NCI-H524 (cell line): ENCODE measurements at places on chromosomes 7 and 10.

DNA sequence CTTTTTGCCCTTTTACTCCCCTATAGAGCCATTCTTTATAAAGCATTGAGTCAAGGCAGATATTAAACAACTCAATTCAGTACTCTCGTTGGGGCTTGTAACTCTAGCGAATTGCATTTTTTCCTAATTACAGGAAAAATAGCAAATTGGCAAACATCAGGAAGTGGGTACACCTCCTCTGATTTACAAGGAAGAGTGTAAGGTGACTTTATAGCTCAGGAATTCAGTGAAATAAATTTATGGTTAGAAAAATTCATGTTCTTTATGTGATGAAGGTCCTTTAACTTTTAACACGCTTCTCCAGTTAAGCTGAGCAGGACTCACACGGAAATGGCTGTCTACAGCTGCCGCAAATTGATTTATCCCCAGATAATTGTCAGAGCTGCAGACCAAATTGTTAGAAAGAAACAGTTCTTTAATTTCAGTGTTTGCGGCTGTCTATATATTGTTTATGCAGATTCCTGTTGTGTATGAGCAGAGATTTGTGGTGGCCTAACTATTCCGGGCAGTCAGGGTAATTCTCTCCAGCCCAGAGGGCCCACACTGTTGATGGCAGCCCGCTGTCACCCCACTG is 151.1 kb upstream of the MKI67 start:
- DNase-seq, result no peak

- peak; percentile 8 for DNase-seq
These were observed 41.8 kb downstream of the JCAD start for GRCh38 chr10:30017556-30017955.

- peak; percentile 56 for DNase-seq
These were observed 73.6 kb downstream of the ITGB8 start for GRCh38 chr7:20404320-20404719.

GRCh38 chr7:48089046-48090003 is at the start of gene UPP1:
Gene UPP1, plus strand, starts transcription at chr7:48089265. Its CDS starts 5,519 bp downstream, at chr7:48094784.
- peak; percentile 24 for DNase-seq

DNA sequence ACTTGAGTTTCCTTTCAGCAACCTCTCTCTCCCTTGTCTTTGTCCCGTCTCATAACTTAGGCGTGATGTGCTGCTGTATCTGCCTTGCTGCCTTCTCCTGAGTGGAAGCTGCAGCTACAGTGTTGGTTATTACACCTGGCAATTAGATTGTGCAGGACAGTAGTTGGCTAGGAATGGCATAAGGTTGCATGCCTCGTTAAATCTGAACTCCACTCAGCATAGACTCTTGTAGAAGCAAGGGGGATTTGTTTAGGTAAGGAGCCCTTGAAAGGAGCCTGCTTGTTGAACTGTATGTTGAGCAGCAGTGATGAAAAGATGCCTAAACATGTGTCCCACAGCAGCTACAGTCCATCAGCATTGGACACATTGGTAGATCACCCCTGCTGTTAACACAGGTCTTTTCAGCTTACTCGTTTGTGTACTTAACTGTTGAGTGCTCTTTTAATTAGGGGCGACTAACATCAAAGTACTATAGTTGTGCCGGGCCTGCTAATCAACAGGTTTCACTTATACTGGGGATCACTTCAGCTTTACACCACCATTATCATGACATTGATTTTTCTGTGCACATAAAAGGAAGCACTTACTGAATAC is 225.0 kb downstream of the AUTS2 start:
- DNase-seq, result peak; percentile 82

DNA sequence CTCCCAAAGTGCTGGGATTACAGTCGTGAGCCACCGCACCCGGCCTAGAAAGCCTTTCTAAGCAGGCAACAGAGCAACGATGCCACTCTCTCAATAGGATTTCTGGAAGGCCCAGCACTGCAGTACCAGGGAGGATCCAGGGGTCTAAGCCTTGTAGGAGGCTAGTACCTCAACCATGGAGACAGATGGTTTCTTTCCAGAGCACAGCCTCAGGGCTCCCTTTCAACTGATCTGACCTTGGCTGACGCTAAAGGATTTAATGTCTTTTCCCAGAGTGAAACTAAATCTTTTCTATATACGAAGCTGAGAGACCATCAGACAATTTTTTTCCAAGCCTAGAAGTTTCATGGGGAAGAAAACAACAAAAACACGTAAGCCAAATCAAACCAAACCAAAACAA is 78.0 kb downstream of the WDR11 start:
- DNase-seq, result no peak

DNA sequence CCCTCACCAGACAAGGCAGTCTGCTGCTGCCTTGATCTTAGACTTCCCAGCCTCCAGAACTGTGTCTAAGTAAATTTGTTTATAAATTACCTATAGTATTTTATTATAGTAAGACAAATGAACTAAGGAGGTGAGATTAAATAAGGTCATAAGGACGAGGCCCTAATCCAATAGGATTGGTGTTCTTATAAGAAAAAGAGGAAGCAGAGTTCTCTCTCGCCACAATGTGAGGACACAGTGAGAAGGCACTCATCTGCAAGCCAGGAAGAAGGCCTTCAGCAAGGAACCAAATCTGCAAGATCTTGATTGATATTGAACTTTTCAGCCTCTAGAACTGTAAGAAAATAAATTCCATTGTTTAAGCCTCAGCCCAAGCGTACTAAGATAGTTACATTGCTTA is 6.1 kb upstream of the ZNF438 start:
- no peak for DNase-seq

DNA sequence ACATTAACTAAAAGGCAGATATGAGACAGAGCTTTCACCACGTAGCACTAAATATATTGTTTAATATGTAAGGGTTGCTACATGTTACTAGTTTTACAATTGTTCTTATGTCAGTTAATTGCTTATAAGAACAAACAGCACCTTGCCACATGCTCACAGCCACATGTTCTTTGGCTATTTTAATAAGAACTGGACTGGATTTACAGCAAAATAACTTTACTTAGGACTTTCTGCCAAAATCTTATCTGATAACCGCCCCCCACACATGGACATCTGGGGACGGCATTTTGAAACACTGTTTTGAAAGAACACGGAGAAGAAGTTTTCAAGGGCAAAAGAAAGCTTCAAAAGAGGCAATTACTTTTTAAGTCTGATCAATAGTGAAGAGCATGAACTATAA is 45.3 kb downstream of the JAZF1 start:
- no peak for DNase-seq

- no peak for DNase-seq
These were observed 11.5 kb downstream of the LIPJ start for GRCh38 chr10:88598055-88598454.

GRCh38 chr7:5659584-5659983 is 121.9 kb downstream of the RNF216 start:
- DNase-seq, result no peak

DNA sequence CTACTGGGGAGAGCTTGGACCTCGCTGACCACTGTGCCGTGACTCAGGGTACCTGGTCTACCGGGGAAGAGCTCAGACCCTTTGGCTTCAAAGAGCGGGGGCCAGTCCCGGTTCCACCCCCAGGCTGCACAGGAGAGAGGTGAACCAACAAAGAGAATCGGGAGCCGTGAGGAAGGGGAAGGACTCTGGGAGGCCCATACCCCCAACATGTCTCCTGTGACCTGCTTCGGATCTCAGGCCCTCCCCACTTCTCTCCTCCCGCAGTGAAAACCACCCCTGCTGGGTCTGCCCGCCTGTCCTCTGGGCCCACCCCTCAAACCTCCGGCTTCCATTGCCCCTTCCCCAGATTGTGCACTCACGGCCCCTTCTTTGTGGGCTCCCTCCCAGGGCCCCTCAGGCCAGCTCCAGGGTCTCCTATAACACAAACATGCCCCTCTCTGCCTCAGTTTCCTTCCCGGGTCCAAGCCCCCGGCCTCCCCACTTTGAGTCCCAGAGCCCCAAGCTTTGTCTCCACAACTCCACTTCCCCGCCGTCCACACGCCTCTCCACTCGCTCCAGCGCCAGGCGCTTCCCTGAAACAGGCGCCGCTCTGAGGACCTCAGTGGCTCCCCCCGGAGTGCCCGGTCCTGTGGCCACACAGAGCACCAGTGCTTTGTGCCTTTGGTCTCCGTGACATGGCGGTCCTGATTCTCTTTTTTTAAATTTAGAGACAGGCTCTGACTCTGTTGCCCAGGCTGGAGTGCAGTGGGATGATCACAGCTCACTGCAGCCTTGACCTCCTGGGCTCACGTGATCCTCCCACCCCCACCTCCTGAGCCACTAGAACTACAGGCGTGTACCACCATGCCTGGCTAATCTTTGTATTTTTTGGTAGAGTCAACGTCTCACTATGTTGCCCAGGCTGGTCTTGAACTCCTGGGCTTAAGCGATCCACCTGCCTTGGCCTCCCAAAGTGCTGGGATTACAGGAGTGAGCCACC is 7.5 kb upstream of the INTS1 start:
- no peak for DNase-seq

DNA sequence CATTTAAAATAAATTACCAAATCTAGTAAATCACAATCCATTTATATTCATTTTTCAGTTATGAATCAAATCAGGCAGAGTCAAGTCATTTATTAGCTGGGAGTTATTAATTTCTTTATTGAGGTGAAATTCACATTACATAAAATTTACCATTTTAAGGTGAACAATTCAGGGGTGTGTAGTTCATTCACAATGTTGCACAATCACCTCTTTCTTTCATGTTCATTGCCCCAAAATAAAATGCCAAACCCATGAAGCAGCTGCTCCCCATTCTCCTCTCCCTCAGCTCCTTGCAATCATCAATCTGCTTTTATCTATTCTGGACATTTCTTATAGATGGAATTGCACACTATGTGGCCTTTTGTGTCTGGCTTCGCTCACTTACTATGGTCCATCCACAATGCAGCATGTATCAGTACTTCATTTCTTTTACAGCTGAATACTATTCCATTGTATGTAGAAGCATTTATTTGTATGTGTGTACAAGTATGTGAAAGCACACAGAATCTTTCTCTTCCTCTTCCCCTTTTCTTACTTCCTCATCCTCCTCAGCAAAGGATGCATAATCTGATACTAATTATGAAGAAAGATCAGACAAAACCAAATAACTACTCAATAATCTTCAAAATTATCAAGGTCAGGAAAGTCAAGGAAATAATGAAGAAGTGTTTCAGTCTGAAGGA is 60.6 kb downstream of the LMBR1 start:
- DNase-seq, result no peak

DNA sequence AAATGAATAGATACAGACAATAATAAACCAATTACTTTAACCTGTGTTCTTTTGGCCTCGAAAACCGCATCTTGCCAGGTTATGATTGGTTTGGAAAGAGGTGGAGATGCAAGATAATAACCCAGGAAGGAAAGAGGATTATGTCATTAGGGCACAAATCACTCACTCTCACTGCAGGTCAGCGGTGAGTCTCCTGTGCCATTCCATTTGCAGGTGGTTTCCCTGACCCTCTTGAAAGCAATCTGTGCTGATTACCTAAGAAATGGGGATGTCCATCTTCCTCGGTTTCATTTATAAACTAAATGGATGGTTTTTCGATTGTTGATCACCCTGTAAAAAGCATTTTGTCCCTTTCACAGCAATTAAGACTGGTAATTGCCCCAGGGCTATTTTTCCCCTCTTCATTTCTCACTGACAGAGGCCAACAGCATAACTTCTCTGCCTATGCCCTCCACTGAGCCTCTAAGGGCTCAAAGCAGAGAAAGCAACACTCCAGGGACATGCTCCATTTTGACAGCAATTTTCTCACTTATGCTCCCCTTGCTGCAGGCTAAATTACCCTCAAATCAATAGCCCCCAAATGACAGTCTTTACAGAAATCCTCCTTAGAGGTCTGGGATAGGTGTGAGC is 257.5 kb downstream of the IPMK start:
- DNase-seq, result no peak

GRCh38 chr7:128878226-128879105 is 15.8 kb downstream of the ATP6V1F start:
- DNase-seq, result no peak

- no peak for DNase-seq
These were observed 107.2 kb upstream of the LYZL2 start for GRCh38 chr10:30736685-30737232.

DNA sequence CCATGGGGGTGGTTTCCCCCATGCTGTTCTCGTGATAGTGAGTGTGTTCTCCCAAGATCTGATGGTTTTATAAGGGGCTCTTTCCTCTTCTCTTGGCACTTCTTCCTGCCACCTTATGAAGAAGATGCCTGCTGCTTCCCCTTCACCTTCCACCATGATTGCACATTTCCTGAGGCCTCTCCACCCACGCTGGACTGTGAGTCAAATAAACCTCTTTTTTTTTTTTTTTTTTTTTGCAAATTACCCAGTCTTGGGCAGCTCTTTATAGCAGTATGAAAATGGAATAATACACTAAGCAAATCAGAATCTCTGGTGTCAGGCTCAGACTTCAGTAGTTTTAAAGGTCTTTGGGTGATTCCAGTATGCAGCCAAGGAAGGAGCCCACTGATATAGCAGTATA is 28.2 kb downstream of the TAS2R41 start:
- DNase-seq, result no peak

DNA sequence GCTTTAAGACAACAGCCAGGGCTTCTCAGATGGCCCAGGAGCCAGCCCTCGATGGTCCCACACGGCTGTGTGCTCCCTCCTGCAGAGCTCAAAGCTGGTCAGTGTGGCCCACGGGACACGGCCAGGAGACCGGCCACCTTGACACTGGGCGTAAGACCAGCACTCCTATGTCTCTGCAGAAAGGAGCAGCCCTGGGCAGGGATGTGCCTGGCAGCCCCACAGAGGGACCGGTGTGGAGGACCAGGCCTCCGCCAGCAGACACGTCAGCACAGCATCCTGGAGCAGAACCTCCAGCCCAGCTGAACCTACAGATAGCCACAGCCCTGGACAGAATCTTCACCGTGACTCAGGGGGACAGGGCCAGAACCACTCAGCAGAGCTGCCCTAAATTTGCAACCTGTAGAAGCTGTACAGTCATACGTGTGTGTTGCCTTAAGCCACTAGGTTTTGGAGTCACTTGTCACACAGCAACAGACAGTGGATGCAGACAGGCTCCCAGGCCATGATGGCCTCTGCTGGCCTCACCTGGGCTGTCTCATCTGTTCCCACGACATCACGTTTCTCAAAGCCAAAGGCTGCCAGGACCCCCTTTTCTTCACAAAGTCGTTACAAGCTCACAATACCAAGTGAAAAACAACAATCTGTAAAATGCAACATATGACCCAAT is 132.4 kb downstream of the DIP2C start:
- no peak for DNase-seq

GRCh38 chr10:84356928-84357327 is 28.5 kb downstream of the CCSER2 start:
- DNase-seq, result no peak

GRCh38 chr7:92831716-92832533 is 4.4 kb downstream of the CDK6 start:
- DNase-seq, result no peak
